ENCODE measurements at places on chromosomes 13 and 19.

DNA sequence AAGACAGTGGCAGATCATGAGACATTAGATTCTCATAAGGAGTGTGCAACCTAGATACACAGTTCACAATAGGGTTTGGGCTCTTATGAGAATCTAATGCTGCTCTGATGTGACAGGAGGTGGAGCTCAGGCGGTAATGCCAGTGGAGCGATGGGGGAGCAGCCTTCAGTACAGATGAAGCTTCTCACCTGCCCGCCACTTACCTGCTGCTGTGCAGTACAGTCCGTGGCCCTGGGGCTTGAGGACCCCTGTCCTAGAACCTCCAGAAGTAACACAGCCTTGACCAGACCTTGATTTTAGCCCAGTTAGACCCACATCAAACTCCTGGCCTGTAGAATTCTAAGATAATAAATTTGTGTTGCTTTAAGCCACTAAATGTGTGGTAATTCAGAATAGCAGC lies 215.1 kb upstream of the MIR17HG start:
- no peak for DNase-seq

GRCh38 chr13:111469916-111470506 lies 149.6 kb downstream of the TEX29 start:
- DNase-seq, result no peak

- DNase-seq, result no peak
These were observed 88.2 kb downstream of the STK24 start for GRCh38 chr13:98488736-98489135.

DNA sequence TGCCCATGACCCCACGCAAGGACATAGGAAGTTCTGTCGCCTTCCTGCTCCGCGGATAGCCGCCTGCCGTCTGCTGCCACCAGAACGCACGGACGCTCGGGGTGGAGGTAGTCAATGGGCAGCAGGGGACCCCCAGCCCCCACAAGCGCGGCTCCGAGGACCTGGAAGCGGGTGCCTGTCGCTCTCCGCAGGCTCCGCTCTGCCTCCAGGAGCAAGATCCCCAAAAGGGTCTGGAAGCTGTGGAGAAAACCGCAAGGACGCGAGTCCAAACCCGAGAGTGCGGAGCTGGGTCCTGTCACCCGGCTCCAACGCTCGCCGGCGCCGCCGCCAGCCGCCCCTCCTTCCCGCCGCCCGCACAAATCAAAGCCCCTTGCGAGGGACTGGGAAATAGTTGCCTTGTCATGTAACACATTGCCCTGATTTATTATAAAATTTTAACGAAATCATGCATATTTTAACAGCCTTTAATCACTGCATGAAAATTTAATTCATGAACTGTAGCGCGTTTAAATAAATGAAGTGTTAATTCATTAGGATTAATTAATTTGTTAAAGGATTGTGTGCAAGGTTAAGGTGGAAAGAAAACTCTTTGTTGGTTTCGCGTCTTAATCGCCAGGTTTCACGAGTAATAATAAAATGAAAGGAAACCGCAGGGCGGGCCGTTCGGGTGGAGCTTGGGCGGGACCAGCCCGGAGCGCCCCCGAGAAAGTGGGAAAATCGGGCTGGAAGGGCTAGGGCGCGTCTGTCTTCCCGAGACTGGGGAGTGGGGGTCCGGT lies 5.5 kb upstream of the POU4F1 start:
- DNase-seq, result no peak

DNA sequence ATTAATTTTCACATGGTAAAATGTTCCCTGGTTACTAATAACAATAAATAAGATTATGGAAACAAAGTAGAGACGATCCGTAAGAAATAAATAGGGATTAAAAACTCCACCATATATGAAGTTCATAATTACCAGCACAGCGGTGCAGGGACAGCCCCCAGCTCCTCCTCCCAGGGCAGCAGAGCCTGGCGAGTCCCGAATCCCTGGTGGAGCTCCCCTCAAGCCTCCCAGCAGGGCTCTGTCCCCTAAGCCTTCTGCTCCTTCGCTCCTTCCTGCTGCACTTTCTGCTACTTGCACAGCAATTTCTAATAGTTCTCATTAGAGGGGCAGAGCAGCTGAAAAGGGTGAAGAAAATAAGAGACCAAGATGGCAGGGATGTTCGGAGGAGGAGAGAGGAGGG lies 43.6 kb downstream of the RASA3 start:
- no peak for DNase-seq

GRCh38 chr13:22018076-22018835 lies 347.4 kb downstream of the FGF9 start:
- DNase-seq, result no peak

GRCh38 chr13:31053091-31053490 lies 108.6 kb downstream of the HSPH1 start:
- DNase-seq, result peak; percentile 25

GRCh38 chr19:11020982-11021759 lies 60.3 kb downstream of the SMARCA4 start:
- no peak for DNase-seq

- peak; percentile 91 for DNase-seq
These were observed 34.2 kb downstream of the MBNL2 start for GRCh38 chr13:97256343-97256783.

GRCh38 chr13:77857531-77858209 lies 61.0 kb downstream of the EDNRB start:
- no peak for DNase-seq

- no peak for DNase-seq
These were observed 4.8 kb upstream of the ECH1 start for GRCh38 chr19:38836159-38836982.

- peak; percentile 95 for DNase-seq
These were observed 539 bp upstream of the ZNF667 start for GRCh38 chr19:56477429-56478338.

DNA sequence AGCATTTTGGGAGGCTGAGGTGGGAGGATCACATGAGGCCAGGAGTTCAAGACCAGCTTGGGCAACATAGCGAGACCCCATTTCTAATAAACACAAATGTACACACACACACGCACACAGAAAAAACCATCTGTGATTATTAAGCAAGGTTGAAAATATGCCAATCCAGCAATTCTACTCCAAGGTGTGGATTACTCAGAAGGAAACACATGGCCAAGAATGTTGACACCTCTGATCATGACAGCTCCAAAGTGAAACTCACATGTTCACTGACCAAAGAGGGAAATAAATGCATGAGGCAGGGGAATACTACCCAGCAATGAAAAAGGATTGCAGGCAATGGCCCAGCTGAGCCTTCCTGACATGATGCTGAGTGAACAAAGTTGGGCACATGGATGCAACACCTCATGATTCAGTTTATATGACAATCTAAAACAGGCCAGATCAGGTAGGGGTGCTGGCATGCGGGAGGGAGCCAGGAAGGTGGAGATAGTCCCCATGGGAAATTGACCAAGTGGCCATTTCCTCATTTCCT lies 4.4 kb downstream of the DOCK6 start:
- no peak for DNase-seq

DNA sequence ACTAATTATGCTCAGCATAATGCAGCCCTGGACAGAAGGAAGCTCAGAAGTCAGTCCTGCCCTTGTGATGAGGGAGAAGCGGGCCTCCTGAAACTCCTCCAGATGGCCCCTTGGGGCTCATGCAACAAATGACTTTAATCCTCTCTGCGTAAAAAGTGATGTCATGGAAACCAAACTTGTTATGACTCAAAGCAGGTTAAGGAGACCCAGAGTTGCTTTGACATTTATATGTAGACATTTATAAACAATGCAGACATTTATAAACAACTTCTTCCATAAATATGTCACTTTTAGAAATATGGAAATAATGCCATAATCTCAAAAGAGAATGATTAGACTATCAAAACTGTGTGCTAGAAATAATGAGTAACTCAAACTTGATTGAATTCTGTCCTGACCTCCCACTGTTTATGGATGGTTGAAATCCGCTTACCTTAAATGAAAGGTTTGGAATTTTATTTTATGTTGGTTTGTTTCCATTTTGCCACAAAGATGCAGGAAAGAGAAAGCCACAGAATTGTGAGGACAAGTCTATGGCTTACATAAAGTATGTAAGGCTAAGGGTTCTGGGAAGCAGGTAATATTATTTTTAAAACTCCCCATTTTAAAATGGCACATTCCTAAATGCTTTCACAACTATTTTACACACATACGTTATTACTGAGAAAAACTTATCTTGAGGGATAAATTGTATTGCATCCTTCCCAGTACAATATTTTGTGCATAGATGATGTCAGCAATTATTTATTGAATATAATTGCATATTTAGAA lies 73.7 kb downstream of the CYSLTR2 start:
- peak; percentile 68 for DNase-seq

DNA sequence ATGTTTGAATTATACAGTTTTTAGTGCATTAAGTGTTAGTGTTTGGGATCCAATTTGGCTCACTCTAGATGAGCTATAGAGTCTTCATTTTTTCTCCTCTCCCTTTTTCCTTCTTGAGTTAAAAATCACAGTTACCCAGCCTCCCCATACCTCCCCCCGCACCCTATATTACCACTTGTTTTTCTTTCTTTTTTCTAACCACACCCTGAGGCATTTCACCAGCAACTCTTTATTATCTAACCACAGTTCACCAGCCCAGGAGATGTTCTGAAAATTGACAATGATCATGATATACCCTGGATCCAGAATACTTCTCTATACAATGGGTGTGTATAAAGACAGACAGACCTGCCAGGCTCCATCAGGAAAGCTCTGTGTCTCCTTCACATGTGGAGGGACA lies 86.5 kb upstream of the UBL3 start:
- no peak for DNase-seq

- DNase-seq, result peak; percentile 24
These were observed 1.1 kb downstream of the SAFB2 start for GRCh38 chr19:5621311-5621944.

DNA sequence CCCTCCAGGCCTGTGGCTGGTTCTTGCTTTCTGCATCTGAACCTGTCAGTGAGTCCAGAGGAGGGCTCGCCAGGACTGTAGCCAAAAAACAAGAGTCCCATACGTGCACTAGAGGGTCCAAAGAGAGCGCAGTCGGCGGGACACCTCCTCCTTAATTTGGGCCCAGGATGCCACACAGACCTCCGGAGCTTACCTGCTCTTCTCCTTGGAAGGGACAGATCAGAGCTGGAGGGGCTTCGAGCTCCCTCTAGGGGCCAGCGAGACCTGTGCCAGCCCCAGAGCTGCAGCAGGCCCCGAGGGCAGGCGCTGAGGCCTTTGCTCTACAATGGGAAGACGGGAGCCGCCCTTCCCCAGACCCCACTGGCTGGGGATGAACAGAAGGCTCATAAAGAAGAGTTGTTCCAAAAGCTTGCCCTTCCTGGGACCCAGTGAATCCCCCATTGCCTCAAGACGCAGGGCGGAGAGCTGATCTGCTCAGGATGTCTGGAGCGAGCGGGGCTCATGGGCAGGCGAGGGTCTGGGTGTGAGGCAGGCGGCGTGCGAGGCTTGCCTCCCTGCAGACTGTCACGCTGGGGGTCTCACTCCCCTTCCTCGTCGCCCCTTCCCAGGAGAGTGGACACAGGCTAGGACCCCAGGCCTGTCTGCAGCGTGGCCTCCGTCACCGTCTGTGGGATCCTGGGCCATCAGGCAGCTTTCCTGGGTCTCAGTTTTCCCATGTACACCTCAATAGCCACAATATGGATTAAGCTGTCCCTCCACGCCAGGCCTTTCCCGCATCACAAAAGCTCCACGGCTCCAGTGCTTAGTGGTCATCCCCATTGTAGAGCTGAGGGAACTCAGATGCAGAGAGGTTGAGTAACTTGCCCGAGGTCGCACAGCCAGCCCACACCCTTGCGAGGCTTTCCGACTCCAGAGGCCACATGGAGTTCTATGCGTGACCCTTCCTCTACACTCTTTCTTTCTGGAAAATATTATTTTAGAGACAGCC lies 46.9 kb upstream of the VSTM2B start:
- DNase-seq, result no peak

GRCh38 chr19:11377237-11377636 lies 2.8 kb downstream of the SWSAP1 start:
- peak; percentile 81 for DNase-seq

- no peak for DNase-seq
These were observed 36.4 kb downstream of the ATP11A start for GRCh38 chr13:112726016-112726767.

DNA sequence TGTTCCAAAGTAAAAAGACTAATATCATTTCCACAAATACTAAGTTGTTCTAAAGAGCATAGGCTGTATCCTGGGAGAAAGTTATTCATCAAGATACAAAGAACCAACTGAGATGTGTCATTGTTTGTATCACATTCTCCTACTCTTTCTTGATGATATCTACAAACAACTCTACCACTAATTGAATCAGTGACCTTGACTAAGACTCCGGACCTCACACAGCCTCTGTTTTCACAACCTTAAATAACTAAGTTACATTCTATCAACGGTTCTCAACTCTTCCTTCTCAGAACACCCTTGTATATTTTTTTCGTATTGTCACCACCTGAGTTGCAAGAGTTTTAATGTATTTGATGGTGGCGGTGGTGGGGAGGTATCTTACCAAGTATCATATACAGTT lies 12.6 kb downstream of the IRS2 start:
- DNase-seq, result no peak

DNA sequence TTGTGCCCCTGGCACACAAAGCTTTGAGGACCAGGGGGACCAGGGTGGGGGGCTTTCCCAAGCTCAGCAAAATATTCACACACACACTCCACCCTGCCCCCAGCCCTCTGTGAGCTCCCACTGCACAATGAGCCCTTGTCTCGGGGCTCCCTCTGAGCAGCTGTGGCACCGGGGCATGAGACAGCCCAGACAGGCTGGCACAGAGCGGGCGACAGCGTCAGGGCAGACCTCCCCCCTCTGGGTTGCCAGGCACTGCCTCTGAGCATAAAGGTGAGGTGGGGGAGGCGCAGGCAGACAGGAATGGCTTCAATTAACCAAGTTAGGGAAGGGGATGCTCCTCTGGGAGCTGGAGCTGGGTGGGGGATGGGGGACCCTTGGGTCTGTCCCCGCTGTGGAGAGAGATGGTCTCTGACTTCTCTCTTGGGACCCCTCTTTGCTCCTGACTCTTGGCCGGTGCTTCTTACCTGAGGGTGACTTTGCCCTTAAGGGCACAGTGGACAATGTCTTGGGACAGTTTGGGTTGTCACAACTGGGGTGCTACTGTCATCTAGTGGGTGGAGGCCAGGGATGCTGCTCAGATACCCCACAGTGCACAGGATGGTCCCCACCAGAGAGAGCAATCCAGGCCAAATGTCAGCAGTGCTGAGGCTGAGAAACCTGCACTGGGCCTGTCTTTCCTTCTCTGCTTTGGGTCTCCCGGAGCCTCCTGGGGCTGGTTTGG lies 30.3 kb downstream of the LYL1 start:
- no peak for DNase-seq

- DNase-seq, result peak; percentile 68
These were observed at the start of gene ZNF154 for GRCh38 chr19:57708641-57709361. TSS of gene ZNF154 (minus strand) at chr19:57709204. CDS start at chr19:57708971, 233 bp downstream.

- DNase-seq, result no peak
These were observed 145.9 kb upstream of the SPACA7 start for GRCh38 chr13:112229992-112230872.

- no peak for DNase-seq
These were observed 7.0 kb upstream of the ZNF441 start for GRCh38 chr19:11759805-11760204.
